RPMI7951 (cell line): ENCODE measurements at places on chromosomes 16 and 17. TPM values are rescaled to one million over a fixed set of nuclear protein-coding genes. Genes with fewer than 3 reads are reported as not detected.
A peak's percentile ranks its signal among the peaks of the same experiment; 100 is the strongest.

DNA sequence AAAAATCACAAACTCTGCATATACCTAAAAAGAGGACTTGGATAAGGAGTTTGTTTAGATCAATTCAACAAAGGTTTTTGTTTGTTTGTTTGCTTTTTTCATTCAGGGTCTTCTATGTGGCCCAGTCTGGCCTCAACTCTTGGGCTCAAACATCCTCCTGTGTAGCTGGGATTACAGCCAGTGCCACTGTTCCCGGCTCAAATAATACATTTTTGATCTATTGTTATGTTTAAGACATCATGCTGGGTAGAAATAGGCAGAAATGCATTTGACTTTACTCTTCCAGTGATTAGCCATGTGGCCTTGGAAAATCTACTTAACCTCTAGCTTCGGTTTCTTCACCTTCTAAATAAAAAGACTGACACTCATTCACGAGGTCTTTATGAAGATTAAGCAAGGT is 11.5 kb downstream of the MAP2K6 start:
- DNase-seq: no peak

The METTL16 gene
- total RNA-seq: 19.1 and 23.3 TPM in 2 replicates

GRCh38 chr16:69321080-69321479 is 9.3 kb downstream of the PDF start:
- no peak for DNase-seq

DNA sequence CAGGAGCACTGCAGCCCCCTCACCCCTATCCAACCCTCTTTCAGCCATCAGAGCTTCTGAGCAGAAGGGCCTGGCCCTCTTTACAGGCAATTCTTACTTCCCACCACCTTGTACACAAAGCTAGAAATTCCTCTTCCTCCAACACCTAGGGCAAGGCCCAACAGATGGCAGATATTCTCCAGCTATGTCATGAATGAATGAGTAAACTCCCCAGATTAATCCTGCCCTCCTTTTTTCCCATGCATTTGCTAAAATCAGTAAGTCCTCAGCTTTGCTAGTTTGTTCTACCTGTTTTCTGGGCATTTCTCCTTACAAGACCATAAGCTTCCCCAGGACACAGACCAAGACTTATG is 20.4 kb upstream of the MRPS23 start:
- peak; percentile 51 for DNase-seq

DNA sequence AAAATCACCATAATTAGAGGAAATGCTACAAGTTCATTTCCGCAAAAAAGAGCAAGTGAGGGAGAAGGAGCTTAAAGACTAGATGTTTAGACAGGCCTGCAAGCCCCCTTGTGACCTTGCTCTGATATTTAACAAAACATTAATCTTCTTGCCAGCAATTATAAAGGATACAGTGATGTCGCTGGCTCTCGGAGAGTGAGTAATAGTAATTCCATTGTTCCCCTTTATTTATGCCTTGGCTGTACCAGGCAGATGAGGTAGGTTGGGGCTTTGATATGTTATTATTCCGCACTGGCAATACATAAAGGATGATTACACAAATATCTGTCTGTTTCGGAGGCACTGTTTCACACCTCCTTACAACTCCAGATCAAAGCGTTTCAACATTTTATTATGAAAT is 204.8 kb upstream of the SALL1 start:
- DNase-seq: no peak

DNA sequence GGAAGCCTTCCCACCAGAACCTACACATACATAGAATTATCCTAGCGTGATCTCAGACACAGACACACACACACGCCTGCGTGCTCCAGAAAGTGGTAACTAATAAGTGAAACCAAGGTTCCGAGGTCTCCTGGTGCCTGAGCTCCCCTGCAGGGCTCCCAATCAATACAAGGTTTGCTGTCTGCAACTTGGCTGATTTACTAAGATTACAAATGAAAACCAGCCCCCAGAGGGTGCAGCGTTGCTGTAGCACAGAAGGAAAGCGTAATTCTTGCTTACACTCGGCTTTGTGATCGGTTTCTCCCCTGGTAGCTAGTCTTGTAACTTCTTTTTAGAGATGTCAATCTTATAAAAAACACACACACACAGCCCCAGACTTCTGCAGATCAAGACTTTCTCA is 334.1 kb upstream of the XYLT1 start:
- DNase-seq: no peak

DNA sequence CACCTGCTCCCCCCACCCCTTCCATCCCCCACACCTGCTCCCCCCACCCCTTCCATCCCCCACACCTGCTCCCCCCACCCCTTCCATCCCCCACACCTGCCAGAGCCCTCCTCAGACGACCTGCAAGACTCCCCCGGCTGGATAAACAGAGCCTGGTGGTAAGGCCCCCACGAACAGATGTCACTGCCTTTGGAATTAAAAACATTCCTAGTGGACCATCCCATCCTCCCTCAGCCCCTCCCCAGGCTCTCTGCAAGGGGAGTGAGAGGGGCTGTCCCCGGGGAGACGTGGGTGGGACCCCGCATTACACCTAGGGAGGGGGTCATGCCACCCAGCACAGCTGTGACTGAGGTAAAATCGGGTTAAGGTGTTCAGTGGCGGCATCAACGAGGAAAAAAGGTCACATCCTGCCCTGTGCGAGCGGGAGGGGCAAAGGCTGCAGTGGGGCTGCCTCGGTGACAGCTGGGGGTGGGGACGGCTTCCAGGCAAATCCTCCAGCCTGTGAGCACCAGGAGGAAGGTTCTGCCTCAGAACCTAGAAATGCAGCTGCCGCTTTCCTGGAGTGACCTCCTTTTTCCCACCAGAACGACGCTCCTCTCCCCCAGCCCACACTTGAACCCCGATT is 38.7 kb downstream of the TIMM22 start:
- DNase-seq: no peak

DNA sequence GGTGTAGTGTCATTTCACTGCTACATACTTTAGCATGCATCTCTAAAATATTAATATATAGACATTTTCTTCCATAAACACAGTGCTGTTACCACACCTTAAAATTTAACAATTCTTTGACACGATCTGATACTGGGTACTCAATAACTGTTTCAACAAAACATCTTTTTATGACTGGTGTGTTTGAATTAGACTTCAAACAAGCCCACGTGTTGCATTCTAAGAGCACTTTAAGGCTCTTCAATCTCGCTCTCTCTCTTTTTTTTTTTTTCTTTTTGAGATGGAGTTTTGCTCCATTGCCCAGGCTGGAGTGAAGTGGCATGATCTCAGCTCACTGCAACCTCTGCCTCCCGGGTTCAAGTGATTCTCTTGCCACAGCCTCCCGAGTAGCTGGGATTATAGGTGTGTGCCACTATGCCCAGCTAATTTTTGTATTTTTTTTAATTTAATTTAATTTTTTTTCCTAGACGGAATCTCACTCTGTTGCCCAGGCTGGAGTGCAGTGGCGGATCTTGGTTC is 15.8 kb upstream of the SLC46A1 start:
- no peak for DNase-seq

The GPRC5B gene
- total RNA-seq: 1.2 and 1.6 TPM in 2 replicates

The EARS2 gene
- total RNA-seq: 10.6 and 12.7 TPM in 2 replicates

DNA sequence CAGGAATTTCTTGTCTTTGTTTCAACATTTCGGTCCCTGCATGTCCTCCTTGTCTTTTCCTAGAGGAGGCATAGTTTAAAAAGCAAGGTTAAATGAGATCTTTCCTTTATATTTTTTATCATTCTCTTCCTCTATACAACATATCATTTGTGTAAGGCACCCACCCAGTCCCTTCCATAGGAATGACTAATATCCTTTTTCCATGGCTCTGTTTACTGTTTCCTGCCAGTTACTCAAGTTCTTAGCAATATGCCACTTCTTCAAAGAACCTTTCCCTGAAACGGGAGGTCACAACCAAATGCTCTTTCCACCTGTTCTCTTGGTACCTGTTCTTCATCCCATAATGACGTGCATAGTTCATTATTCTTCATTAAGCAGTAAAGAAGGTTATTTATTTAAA is 1237.1 kb upstream of the GOT2 start:
- DNase-seq: no peak

DNA sequence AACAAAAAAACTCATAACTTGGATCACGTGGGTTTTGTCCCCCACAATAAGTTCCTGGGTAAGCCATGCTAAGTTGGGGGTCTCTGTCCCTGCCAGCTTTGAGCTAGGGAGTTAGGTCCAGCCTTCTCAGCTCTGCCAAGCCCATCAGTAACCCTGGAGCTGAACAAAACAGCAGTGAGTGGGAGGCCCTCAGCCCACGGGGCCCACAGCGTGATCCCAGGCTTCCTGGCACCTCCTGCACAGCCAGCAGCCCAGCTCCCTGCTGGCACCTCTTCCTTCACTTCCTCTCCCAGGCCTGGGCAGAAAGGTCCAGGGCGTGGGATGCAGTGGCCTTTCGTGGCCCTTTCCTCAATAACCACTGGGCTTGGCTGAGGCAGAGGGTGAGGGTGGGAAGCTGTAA is 35.5 kb upstream of the CDC42EP4 start:
- no peak for DNase-seq

DNA sequence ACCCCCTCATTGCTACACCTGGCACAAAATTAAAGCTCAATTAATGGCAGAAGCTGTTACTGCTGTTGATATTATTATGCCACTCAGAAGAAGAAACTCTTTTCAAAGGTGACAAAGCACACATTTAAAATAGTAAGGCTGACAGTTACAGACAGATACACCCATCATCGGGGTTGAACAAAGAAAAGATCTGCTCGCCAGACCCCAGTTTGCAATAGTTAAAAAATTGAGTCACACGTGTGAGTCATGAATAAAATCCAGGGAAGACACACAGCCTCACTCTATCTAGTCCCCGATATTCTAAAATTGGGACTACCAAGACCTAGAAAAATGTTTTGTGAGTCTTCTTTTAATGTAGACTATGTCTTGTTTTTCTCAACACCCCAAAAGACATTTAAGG is 330.0 kb upstream of the SOX9 start:
- DNase-seq: peak; percentile 61

DNA sequence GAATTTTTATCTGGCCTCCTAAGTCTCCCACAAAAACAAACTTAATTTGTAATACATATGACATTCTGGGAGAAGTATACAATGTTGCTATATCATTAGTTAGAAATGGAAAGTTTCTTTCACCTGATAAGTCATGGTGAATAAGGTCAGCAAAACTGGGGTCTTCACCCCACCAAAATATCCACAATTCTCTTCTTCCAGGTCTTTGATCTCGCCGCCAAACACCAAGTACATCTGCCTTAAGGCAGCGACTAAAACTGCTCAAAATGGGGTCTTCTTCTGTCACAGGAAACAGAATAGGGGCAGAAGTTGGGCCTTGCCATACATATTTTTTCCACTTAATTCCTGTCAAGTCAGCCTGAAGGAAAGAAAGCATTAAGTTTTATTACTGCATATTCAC is 2.1 kb downstream of the MED13 start:
- DNase-seq: no peak

The MT1H gene
- not detected in 2 replicates for total RNA-seq

GRCh38 chr16:73145166-73145880 is 97.4 kb upstream of the ZFHX3 start:
- no peak for DNase-seq

DNA sequence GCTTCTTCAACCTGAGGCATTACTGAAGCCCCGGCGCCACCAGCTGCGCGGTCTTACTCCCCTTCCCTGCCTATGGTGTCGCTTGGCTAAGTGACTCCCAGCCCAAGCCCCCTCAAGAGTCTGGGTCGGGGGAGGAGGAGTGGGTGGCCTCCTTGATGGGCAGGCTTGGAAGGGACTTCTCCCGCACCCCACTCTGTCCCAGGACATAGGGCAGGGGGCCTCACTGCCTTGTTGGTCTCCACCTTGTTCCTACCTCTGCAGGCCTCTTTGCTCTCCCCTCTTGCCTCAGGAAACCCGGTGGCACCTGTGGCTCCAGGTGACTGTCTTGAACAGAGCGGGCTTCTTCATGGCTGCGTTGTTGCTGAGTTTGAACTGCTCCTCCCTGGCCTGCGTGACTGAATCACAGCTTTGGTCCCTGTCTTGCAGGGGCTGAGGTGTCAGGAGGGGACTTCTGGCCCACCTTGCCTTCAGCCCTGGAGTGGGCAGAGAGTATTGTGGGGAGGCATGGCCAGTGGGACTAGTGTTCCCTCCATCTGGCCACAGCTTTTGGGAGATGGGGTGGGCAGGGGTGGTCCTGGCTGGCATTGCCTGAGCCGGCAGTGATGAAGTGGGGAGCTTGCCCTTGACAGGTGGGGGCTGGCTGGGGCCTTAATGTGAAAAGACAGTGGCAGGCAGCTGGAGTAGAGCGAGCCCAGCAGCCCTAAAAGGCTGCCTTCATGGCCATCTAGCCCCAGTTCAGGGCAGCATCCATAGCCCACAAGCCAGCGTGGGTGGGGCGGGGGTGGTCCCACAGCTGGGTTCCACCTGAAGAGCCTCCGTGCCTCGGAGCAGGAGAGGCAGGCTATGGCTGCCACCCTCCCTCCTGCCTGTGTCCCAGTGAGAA is 7.3 kb downstream of the CBX2 start:
- DNase-seq: no peak

- no peak for DNase-seq
These were observed 1.5 kb upstream of the TOX3 start for GRCh38 chr16:52548261-52549010.

The TBC1D26 gene
- not detected in 2 replicates for total RNA-seq

GRCh38 chr16:13390093-13390985 is 488.9 kb downstream of the SHISA9 start:
- no peak for DNase-seq

DNA sequence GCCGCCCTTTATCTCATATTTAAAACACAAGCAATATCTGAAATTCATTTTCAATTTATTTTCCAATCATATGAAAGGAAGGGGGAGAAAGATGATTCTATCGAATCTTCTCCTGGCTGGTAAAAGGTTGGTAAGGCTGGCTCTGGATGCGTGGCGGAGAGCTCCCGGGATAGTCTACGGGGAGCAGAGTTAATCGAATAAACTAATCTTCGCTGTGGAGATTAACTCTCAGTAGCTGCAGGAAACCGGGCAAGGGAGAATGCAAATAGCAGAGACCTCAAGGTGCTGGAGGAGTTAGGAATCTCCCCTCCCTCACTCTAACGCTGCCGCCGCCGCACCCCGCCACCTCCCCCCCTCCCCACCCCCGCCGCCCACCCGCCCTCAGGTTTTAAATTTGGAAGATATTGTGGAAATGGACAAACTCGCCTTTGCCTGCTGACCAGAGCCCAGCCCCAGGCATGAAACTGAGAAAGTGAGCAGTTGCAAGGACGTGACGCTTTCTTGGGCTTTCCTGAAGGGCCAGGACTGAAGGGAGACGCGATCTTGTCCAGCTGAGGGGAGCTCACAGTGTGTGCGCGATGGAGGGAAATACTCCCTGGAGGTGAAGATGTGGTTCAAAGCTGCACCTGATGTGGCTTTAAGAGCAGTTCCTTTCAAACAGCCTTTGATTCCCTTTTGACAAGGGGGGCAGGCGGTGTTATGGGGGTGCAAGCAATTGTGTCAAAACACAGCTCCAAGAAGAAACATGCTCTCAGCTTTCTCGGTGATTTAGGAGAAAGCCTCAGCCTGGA is 308.2 kb upstream of the IRX3 start:
- DNase-seq: no peak

DNA sequence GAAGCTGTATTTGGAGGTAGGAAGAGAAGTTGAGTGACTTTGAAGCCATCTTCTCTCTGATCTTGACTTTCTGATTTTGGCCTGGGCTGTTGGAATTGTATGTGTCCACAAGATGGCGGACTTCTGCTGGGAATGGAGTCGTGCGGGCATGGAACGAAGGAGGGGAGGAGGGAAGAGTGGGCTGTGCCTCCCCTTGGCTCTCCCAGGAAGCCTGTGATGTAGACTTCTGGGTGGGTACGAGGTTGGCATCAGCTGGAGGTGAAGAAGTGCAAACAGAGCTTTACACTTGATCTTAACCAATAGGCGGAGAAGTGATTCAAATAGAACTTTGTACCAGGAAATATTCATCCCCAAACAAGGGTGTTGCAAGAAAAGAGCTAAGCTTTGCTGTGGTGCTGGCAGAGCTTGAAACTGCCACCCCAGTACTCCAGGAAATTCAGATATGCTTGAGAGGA is 7.4 kb upstream of the TMEM220 start:
- peak; percentile 51 for DNase-seq
